Left ventricle myocardium inferior (tissue), 1 donor: ENCODE measurements at places on chromosomes 7 and 10.

DNA sequence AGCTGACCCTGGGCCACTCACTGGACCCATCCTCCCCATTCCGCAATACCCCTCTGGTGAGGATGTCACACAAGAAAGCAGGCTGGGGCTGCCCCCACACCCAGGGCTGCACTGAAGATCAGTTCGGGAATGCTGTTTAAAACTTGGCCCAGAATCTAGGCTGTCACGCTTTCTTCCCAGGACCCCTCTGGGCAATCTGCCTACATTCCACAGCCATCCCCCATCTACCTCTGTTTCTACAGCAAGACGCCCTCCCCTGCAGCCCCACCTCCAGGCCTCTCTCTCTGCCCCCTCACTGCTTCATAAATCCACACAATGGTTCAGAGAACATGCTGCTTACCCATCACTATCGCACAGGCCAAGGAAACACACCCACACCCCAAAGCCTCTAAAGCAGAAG lies 36.1 kb downstream of the XPNPEP1 start:
- no peak for DNase-seq

DNA sequence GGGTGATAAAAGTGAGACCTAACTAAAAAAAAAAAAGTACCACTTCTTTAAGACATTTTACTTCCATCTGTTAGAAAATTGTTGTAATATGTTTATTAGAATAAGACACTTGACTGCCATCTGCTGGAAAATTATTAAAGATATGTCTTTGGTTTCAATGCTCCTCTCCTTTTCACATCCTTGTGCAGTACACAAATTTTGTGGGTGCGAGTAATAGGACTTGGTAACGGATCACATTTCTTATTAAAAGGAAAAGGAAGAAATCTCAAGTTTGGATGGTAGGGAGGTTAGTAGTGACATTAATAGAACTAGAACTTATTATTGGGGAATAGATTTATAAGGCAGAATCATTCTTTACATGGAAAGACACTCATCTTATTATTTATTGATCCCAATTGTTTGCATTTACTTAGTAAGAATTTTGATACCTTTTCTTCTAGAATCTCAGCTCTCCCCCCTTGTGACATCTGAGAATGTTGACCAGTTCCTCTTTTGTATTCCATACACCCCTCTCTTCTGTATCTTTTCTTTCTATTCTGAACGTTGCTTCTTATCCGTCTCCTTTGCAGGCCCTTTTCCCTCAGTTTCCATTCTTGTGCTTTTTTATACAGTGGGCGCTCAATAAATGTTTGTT lies 43.0 kb upstream of the RPA3 start:
- no peak for DNase-seq

- no peak for DNase-seq
Observed at GRCh38 chr10:31130406-31130805, 98.7 kb upstream of the ZNF438 start.

GRCh38 chr7:29369909-29370488 lies 175.4 kb downstream of the CHN2 start:
- DNase-seq: no peak

- DNase-seq: no peak
Observed at GRCh38 chr7:40833888-40834234, 699.1 kb downstream of the SUGCT start.

- no peak for DNase-seq
Observed at GRCh38 chr7:45584261-45585210, 10.4 kb downstream of the ADCY1 start.

DNA sequence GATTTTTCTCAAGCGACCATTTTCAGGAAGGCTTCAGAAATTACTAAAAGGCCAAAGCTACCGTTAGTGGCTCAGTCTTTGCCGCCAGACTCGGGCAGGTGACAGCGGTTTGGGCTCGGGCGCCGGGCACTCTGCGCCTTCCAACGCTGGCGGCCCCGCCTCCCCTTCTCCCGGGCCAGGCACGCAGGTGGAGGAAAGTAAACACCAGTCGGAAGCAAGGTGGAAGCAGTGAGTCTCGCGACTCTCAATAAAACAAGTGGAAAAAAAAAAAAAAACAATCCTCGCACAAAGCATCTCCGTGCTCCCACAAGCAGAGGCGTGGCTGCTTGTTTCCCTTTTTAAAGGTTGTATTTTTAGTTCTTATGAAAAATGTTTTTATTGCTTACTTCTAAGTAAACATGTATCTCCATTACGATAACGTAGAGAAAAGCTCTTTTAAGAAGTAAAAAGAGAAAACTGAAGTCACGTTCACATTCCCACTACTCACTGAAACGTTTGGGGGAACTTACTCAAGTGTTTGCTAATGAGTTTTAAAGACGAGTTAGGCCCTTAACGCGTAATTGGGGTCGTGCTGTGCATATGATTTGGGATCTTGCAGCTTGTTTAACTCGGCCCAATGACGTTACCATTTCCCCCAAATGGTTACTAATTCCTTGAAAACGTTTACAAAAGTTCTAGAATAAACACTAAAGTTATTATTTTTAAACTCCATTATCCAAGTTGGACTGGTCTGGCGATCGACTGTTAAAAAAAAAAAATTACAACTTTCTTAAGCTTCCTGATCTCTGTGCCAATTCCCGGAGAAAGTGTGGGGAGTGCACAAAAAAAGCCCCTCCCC lies 864 bp downstream of the CDCA7L start:
- peak; percentile 42 for DNase-seq

DNA sequence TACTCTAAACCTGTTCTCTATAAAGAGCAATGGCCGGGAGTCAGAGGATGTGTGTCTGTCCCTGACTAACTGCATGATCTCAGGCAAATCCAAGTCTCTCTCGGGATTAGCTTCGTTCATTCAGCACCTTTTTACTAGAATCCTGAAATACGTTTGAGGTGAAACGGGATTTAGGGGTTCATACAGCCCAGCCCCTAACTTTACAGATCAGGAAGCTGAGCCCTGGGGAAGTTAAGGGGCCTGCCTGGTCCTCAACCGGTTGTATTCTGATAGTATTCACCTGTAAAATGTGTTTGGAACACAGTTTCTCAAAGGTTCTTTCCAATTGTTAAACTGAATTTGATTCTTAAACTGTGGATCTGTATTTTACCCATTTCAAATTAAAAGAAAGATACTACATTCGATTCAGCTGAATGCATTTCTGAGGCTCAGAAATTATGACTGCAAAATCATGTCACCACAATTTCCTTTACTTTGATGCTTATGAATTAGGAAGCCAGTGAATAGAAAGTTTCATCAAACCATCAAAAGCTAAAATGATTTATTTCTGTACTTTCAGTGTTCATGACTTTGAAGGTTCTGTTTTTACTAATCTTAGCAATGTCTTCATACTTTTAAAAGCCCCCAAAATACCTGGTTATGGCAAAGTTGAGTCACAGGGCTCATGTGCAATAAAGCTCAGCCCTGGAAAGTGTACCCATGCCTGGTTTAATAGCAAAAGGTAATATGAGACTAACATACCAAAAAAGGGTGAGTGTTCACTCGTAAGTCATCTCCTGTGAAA lies 28.9 kb upstream of the EZH2 start:
- no peak for DNase-seq

DNA sequence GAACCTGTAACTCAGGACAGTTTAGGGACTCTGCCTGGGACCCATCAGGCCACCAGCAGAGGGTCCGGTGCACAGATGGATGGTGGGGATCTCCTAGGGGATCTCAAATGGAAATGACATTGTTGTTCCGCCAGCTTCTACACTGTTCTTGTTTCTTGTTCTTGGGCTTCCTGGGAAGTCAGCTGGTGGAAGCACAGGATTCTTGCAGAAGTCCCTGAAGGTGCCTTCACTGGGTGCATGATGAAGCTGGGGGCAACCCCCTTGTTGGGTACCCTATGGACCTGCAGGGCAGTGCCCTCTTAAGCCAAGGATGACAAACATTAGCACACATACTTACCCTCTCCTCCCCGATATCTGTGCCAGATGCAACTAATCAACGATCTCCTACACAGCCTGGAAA lies 18.6 kb downstream of the SFTPD start:
- no peak for DNase-seq

GRCh38 chr7:75617634-75618234 lies 121.0 kb downstream of the HIP1 start:
- DNase-seq: peak; percentile 62

DNA sequence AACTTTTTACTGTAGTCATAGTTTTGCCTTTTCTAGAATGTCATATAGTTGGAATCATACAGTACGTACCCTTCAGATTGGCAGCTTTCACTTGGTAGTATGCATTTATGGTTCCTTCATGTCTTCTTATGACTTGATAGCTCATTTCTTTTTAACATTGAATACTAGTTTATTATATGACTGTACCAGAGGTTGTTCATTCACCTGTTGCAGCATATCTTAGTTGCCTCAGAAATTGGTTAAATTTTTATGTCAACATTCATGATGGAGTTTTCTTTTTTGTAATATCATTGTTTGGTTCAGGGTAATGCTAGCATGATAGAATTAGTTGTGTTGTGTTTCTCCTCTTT lies 94.8 kb upstream of the CDK13 start:
- no peak for DNase-seq

DNA sequence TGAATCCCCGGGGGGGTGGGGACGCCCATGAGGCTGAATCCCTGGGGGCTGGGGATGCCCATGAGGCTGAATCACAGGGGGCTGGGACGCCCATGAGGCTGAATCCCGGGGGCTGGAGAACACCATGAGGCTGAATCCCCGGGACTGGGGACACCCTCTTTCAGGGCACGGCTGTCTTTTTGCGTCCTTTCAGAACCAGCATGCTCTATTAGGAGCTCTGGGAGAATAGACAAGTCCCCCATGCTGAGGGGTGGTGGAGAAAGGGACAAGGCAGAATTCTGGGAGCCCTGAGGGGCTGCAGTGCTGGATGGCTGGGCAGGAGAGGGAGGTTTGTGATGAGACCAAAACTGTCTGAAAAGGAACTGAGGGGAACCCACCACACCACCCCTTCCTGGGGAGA lies 257.3 kb upstream of the TCERG1L start:
- DNase-seq: no peak

DNA sequence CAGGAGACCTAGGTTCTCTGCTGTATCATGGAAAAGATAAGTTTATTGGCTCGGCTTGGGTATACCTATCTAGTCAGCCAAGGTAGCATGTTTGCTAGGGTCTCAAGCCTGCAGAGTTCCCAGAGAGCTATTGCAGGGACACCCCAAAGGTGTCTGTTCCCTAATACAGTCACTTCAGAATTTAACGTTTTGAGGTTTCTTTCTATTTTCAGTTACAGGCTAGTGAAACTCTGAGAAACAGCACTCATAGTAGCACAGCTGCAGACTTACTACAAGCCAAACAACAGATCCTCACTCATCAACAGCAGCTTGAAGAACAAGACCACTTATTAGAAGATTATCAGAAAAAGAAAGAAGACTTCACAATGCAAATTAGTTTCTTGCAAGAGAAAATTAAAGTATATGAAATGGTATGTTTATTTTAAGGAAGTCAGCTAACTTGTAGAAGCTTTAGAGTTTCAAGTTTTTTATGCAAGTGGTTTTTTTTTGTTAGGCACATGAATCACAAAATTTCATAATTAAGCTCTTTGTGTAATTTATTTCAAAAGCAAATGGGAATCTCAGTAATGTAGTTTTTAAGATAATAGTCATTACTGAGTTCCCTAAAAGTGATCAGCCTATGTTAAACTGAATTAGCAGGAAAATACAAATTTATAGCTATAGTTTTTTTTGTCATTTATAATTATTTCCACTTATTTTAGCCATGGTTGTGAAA lies 54.9 kb downstream of the AKAP9 start:
- DNase-seq: no peak

GRCh38 chr7:92767437-92767836 lies 68.9 kb downstream of the CDK6 start:
- no peak for DNase-seq

DNA sequence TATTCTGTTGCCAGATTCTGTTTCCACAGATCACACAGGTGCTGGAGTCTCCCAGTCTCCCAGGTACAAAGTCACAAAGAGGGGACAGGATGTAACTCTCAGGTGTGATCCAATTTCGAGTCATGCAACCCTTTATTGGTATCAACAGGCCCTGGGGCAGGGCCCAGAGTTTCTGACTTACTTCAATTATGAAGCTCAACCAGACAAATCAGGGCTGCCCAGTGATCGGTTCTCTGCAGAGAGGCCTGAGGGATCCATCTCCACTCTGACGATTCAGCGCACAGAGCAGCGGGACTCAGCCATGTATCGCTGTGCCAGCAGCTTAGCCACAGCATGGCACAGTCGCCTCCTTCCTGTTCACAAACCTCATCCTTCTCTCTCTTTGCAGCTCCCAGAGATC lies 237.5 kb upstream of the PRSS1 start:
- DNase-seq: no peak

DNA sequence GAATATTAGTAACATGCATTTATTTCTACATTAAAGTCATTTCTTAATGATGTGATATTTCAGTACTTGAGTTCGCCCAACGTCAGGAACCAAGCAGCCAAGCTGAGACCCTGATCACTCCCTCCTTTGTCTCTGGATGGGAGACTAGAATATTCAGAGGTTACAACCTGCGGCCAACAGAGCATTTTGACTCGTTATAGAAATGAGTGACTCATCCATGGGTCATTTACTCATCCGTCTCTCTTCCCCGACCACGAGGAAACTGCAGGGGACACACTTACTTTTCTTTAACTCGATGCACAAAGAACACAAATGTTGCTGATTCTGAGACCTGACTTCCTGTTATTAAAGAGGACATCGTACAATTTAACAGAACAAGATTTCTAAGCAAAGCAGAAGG lies 343.3 kb downstream of the FRMD4A start:
- DNase-seq: no peak

GRCh38 chr10:86350897-86351296 lies 15.7 kb downstream of the GRID1 start:
- DNase-seq: no peak

DNA sequence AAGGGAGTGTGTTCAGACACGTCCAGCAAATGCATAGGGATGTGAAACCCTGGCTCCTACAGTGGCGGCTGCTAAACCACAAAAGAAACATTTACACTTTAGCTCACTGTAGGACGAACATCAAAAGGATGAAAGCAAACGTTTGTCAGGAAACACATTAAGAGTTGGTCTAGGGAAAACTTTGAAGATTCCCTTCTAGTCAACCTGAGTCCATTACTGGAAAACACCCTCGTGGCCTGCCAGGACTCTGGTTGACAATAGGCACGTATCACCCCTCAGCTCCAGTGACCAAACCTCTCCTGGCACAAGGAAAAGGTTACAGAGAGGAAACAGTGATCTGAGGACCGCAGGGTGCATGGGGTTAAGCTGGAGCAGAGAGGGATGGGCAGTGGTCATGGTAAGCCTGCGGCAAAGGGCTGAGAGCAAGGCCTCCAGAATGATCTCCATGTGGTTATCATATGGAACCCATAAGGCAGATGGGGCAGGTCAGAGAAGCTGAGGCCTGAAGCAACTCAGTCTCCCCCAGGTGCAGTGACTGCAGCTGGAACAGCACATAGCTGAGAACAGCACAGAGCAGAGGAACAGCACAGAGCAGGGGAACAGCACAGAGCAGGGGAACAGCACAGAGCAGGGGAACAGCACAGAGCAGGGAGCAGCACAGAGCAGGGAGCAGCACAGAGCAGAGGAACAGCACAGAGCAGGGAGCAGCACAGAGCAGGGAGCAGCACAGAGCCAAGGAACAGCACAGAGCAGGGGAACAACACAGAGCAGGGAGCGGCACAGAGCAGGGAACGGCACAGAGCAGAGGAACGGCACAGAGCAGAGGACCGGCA lies 49.9 kb downstream of the CHST15 start:
- DNase-seq: no peak

GRCh38 chr10:3787016-3787400 lies 2.0 kb upstream of the KLF6 start:
- no peak for DNase-seq
